Activated CD8-positive, alpha-beta memory T cell treated with anti-CD3 and anti-CD28 coated beads, Interleukin-2, amount 50 U/mL, for 4 hours (primary cell): ENCODE measurements at places on chromosomes 4 and X.

GRCh38 chr4:15291122-15291521, 136.7 kb upstream of the C1QTNF7 start:
- DNase-seq: no peak

DNA sequence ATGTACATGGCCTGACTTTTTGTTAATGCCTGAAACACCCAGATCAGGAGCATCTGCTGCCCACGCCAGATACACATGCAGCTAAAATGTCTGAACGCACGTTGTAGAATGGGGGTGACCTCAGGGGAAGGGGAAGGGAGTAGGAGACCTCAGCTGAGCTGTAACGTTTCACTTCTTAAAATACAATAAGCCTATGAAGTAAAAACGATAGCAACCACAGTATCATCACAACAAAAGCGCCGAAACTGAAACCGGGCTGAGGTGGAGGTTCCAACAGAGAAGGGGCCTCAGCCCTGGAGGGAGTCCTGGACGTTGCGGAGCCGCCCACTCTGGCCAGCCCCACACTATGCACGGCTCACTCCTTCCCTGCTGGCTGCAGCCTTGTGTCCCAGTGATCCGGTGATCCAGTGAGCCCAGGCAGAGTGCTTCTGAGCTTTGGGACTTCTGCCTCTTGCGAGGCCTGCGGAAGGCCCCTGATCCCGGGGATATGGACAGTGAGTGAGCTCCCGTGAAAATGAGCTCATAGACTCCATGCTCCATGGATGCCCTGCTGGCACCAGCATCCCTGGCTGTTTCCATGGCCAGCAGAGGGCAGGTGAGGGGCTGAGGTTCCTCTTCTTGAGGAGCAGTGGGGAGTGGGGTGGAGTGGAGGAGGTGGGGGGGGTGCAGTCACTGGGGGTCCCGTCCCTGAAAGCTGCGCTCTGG, 52.0 kb downstream of the HMX1 start:
- no peak for DNase-seq

- DNase-seq: no peak
These were observed 55.9 kb upstream of the RNF128 start for GRCh38 chrX:106670631-106671030.

- no peak for DNase-seq
These were observed 48.1 kb upstream of the CXCL8 start for GRCh38 chr4:73692254-73692653.

DNA sequence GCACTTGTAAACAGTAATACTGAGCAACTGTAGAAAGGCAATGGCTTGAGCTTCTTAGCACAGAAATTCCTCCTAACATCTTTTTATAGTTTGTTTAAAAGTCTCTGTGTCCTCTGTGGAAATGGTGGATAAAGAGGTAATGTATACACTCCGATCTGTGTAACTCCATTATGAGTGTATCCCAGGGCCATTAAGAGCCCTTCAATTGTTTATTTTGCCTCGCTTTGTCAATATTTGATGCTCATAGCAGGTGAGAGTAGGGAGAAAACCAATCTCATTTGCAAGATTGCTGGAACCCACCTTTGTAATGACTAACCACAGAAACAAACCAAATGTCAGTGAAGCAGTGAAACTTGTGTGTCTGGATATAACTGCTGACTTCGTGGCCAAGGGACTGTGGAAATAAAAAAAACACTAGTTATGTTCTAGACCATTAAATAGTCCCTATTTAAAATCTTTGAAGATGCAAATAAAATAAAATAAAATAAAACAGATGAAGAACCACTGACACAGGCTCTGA, 598.2 kb upstream of the BOD1L1 start:
- no peak for DNase-seq

DNA sequence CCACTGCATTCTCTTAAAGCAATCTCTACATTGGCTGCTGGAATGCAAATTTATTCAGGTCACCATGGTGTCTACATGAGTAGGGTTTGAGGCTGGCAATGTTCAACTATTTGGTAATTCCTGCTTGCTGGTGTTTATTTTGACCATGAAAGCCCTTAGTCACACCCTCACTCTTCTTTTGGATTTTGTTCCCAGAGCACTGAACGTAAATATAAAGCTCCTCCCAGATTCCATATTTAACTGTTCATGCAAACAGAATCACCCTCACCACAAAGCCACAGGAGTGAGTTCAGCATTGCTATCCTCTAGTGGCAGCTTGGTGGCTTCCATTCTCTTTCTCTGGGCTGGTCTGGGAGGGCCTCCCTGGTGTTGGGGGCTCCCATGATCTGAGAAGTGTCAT, 82.8 kb downstream of the LNX1 start:
- DNase-seq: no peak
